Left lobe of liver (tissue), 2 donors: ENCODE measurements at places on chromosomes 6 and 20.
A peak's percentile ranks its signal among the peaks of the same experiment; 100 is the strongest.

DNA sequence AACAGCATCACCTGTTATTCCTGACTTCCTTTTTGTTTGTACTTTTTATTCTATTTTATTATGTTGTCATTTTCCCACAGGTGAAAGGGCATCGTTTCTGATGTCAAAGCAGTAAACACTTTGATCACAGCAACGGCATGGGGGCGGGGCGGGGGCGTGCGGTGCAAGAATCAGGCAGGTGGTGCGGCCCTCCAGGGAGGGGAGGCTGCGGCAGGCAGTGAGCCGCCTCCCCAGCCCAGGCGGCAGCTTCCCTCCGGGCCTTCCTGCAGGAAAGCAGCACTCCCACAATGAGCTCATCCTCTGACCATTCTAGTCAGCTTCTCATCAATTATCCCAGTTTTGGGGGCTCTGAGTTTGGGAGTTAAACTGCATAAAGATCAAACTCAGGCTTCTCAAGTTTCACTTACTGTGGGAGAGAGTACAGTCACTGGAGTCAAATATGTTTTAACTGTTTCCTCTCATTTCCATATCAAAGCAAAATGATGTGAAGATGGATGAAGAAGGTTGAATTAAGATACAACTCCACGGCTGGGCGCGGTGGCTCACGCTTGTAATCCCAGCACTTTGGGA lies 608.4 kb upstream of the AGPAT4 start:
- DNase-seq = no peak

DNA sequence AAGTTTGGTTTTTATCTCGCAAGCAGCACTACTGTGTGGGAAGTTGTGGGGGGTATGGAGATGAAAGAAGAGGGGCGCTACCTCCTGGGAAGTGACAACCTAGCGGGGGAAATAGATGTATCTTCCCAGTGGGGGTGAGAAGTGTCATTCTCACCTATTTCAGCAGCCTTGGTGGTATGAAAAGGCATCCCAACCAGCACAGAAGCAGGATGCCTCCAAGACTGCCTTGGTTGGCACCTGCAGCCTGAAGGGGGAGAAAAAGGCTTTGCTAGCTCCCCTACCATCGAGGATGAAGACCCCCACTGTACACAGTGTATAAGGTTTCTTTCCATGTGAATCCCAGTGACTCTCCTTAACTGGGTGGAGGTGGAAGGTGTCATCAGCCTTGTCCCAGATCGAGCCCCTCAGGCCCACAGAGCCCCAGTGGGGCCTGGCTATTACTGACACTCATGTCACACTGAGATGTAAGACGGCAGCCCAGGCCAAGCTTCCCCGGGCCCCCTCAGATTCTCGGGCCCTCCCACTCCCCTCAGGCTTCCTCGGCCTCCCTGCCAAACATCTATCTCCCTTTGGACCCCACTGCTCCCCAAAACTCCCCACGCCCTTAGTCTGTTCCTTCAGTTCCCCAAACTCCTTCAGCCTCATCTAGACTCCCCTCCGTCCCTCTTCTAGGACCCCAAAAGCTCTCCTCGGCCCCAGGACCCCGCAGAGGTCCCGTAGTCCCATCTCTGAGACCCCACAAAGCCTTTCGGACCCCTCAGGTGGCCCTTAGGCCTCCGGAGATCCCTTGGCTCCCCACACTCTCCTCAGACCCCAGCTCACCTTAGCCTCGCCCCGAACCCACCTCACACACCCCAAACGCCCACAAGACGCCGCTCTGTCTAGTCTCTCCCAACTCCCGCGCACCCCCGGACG lies 688 bp downstream of the COMMD7 start:
- no peak for DNase-seq

DNA sequence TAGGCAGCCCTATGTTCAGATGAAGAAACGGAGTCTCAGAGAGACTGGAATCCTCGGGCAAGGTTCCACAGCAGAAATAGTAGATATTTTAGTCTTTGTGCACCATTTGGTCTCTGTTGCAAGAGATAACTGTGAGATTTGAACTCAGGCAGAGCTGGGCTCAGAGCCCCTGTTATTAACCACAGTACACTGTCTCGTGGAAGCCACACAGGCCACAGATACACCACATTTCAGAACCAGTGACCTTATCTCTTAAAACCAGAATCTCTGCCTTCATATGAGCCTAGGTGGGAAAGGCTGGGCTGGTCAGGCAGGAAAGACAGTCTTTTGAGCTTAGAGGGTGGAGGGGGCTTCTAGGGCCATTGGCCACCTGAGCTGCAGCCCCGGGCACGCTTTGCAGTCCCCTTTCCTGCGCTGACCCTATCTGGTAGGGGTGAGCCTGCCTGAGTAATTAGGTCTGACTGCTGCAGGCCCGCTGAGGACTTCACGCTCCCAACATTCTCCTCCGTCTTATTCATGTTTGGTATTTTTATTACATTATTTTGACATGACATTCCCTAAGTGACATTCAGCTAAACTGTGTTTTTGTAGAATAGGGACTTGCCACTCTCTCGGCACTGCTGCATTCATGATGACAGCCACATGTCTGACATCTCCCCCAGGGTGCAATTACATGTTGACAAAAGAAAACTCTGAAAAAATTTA lies 71.1 kb downstream of the KCNB1 start:
- no peak for DNase-seq

DNA sequence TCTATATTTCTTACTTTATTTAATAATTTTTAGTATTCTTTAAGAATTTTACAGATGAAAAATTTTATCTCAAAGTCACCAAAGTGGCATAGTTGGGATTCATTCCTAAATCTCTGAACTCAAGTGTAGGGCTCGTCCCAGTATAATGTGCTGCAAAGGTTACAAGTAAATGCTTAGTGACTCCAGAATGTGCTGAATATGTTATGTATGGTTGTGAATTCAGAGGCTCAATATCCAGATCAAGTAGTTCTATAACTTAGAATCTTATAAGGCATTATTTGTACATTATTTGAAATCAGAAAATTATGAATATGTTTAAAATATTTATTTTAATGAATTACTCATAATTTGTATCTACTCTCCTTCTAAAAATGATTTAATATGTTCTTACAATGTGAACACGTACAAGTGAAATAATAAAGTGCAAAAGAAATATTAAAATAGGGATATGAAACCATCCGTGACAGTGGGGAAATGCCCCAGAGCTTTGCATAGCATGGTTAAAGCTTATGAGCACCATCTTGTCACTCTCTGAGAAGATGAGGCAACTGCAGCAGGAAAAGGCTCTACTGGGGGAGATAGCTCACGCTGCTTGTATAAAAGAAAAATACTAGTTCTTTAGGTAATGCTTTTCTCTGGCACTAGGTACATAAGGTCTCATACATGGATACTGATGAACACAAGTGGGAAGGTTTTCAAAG lies 259.0 kb downstream of the FOXC1 start:
- no peak for DNase-seq

GRCh38 chr20:22586645-22587310 lies 2.4 kb upstream of the FOXA2 start:
- DNase-seq = peak; percentile 83

GRCh38 chr6:9481292-9482029 lies 933.4 kb downstream of the TFAP2A start:
- DNase-seq = no peak

GRCh38 chr20:61317966-61318530 lies 66.0 kb downstream of the CDH4 start:
- DNase-seq = no peak

DNA sequence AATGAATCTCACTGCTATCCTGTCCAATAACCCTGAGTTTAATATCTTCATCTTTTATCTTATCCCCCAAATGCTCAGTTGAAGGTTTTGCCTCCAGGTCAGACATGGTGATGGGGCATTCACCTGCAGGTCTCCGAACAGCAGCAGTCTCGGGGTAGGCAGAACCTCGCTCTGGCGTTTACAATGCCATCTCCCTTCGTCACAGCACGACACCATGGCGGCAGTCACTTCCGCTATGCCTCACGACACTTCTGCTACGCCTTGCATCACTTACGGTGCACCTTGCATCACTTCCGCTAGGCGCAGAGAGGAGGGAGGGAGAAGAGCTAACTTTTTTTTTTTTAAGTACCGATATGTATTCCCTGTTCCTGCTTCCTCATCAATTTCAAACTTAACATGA lies 194.9 kb downstream of the BCAS1 start:
- no peak for DNase-seq

GRCh38 chr6:4565301-4566250 lies 210.6 kb upstream of the CDYL start:
- DNase-seq = no peak

DNA sequence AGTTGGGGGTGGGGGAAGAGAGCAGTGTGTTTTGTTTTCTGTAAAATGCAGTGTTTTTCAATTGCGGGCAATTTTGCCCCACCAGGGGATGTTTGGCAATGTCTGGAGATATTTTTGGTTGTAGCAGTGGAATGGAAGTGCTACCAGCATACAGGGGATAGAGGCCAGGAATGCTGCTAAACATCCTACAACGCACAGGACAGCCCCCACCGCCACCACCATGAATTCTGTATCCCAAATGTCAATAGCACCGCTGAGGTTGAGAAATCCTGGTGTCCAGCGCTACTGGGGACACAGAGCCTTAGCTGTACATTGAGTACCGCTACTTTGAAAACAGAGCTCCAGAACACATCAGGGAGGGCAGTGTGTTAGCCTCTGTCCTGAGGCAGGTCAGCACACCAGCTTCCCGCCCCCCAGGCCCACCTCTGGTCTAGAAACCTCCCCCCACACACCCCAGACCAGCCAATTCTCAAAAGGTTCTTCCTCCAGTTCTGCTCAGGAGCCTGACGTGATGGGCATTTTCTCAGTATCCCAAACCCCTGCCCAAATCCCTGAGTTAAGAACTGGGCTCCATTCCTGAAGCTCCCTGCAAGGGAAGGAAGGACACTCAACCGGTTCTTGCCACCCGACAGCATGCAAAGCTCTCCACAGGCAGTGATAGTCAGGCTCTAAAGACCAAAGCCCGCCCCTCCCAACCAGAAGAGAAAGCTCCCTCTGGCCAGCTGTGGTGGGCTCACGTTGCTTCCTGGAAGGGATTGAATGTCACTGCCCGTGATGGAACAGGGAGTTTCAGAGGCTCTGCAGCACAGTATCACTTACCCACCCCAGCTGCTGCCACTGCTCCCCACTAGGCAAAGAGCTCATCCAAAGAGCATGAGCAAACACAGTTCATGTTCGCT lies 321.5 kb upstream of the JARID2 start:
- peak; percentile 29 for DNase-seq

DNA sequence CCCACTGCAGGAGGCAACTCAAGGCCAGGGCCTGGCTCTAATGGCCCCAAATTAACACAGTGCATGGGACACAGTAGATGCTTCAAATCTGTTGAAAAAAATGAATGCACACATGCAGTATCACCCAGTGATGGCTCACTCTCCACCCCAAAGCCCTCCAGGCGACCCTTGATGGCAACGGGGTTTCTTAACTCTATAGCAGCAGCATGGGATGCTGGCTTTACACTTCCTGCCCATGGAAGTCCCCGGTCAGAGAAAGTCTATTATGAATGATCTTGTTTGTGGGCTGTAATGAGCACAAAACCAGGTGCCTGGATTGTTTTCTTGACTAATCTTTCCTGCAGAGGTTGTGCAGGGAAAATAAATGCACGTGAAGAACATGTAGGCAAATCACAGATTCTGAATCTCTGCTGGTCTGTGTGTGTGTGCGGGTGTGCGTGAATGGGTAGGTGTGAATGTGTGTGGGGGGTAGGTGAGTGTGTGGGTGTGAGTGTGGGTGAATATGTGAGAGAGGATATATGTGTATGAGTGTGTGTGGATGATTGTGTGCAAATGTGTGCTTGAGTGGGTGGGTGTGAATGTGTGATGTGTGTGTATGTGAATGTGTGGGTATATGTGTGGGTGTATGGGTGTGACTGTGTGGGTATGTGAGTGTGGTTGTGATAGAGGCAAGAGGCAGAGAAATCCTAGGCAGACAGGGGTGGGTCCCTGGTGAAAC lies 60.1 kb upstream of the MLN start:
- no peak for DNase-seq

DNA sequence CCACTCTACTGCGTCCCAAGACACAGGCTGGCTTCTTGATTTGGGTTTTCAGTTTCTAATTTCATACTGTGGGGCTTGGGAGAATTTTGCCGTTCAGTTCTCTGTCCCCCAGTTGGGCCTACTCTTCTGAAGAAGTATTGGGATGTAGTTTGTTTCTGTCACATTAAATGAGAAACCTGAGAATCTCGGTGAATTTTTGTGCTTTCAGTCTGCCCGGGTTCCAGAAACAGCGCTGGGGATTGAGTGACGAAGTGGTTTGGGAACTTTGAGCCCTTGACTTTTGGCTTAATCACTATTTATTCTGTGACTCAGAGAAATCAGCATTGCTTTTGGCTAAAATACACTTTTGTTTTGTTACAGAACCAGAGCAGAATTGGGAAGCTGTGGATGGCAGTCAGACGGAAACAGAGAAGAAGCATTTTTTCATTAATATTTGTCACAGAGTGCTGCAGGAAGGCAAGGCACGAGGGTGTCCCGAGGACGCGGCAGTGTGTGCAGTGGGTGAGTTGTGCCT lies 74.0 kb downstream of the IGF2R start:
- DNase-seq = no peak

DNA sequence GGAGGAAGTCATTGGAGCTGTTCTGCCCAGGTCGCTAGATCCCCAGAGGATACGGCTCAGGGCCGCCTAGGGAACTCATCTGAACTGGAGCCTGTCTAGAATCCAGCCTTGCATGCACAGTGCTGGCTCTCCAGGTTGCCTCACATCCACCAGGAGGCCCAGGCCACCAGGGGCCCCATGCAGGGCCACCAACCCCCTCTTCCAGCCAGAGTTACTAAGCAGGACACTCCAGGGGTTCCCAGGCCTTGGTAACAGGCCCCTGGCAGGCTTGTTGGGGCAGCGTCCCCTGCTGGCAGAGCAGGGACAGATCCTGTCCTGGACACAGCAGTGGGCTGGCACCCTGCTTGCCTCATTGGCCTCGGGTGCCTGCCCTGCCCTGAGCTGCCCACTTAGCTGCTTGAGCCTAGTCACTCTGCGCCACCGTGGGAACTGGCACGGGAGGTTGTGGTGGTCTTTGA lies 35.3 kb downstream of the EFCAB8 start:
- DNase-seq = no peak

GRCh38 chr6:116467096-116467495 lies 5.9 kb downstream of the CALHM6 start:
- no peak for DNase-seq
